ENCODE measurements at places on chromosomes 2 and 18.

GRCh38 chr2:185393091-185393490 is 345.5 kb upstream of the FSIP2 start:
- DNase-seq: no peak

DNA sequence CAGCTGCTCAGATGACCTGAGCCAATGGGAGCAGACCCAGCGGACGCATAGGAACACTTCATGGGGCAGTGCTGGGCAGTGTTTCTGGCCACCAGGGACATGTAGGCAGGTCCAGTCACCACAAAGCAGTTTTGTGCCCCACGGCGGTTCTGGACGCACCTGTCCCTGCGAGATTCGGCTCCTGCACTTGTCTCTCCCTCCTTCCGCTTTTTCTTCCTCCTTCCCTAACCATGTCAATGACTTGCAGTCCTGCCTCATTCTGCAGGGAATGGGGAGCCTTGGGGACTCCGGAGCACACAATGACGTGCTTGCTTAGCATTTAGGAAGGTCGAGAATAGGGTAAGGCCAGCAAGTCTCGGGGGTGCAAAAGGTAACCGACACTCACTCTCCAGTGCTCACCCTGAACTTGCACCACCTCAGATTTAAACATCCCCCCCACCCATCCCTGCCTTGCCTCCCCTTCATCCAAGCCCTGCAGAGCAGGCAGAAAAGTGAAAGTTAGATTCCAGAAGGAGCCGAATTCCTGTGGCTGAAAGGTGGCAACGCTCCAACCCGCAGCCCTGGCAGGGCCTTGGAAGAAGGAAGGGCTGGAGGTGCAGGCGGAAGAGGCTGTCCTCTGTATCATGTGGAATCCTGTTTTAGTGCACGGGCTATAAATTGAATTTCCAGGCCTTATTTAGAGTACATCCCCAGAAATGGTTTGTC is 40.5 kb upstream of the ATG16L1 start:
- DNase-seq: no peak

DNA sequence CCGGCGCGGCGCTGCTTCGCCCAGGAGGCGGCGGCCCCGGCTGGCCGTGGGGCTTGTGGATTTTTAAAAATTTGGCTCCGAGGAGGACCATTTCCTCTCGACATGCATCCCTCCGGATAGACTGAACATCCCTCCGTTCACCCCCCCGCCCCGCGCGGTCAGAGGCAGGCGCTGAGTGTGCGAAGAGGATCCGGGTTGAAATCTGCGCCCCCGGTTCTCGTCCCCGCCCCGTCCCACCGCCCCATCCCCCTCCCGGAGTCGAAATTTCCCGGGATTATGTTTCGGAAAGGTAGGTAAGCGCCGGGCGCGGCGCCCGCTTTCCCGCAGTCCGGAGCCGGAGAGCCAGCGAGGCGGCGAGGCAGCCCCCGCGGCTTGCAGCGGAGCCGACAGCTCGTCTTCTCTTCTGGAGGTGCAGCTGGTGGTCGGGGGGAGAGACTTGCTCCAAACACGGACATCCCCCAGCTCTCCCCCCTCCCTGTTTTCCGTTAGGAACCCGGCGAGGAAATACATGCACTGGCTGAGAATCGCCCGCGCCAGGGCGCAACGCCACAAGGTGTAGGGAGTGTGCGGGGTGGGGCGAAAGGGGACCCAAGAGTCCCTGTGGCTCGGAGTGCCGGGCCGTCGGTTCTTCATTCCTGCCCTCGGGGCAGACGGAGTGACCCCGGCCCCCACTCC is at the start of gene PRKCE:
TSS of gene PRKCE (plus strand) at position 261 of the 675 bp plus-strand sequence.
- no peak for DNase-seq

- DNase-seq: peak; percentile 44
Observed at GRCh38 chr18:60675801-60676200, 303.2 kb upstream of the MC4R start.

DNA sequence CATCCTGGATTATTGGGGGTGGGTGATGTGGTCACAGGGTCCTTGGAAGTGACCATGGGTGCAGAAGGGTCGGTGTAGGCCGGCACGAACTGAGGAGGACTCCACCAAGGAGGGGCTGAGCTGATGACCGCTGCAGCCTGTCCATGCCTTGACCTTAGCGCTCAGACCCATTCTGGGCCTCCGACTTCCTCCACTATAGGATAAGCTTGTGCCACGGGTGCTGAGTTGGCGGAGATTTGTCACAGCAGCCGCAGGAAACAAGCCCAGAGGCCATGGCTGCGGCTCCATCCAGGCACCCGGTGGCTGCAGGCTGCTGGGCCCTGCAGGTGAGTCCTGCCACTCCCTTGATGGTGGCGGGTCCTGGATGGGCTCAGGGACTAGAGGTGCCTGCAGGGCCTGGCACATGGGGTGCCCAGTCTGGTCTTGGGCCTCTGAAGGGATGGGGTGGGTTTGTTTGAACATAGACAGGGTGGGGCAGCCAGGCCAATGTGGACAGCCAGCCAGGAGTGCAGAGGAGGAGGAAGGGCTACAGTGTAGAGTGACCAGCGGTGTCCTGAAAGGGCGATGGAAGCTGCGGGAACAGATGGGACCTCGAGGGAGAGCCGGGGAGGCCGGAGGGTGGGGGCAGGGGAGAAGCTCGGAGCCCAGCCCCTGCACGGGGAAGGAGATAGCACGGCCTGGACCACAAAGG is 84.8 kb downstream of the SEPTIN10 start:
- no peak for DNase-seq

GRCh38 chr2:215850380-215850779 is 163.0 kb downstream of the MREG start:
- no peak for DNase-seq

DNA sequence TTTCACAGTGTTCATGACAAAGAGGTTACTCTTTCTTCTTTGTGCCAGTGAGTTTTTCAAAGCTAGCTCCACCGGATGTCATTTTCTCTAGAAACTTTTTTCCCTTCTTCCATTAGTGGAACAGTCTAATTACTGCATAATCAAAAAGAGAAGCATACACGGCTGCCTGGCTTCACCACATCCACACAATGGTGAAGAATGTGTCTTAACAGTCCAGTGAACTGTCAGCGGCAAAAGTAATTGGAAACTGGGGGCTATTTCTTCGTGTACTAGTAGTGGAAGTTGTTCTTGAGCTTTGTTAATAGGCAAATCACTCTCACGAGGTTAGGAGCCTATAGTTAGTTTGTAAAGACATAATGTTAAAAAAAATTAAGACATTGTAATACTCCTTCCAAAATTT is 32.9 kb upstream of the PIK3C3 start:
- DNase-seq: no peak

DNA sequence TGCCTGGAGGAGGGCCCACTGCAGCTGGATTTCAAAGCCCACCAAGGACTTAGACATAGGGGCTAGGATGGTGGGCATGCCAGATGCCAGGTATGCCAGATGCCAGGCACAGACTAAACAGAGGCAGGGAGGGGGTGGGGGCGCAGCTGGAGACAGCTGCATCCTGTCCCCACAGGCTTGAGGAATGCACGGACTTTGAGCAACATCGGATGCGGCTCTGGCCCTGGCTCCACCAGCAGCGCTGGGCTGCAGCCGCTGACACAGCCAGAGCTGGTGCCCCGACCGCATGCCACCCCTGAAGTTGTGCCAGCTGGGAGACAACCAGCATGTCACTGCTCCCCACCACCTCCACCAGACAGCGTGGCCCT is 39.5 kb downstream of the AQP12A start:
- no peak for DNase-seq

GRCh38 chr2:144156736-144157640 is 362.9 kb downstream of the ZEB2 start:
- no peak for DNase-seq

- no peak for DNase-seq
Observed at GRCh38 chr2:193251909-193252308, 1057.2 kb upstream of the TMEFF2 start.

DNA sequence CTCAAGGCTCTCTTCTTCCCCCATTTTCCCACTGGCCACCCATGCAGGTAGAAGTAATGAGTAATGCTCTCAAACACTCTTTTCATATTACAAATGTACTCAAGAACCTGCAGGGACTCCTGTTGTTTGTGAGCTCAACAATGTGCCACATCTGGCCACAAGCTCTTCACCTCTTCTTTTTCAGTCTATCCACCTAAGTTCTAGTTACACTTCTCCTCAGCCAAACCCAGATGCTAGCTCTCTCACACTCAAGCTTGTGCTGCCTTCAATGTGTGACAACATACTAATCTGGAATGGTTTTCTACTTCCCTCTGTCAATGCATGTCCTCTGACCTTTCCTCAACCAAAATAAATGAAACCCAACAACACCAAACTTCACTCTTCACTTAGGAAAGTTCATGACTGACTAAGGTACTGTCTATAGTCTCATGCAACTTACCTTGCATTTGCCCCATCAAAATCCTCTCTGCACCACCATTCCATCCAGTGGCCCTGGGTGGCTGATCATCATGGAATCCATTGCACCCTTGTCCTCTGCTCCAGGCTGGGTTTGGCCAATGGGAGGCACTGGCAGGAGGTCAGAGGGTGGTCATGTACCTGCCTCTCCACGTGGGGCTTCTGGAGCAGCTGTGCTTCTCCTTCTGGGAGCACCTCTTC is 5.3 kb upstream of the IL18R1 start:
- no peak for DNase-seq

DNA sequence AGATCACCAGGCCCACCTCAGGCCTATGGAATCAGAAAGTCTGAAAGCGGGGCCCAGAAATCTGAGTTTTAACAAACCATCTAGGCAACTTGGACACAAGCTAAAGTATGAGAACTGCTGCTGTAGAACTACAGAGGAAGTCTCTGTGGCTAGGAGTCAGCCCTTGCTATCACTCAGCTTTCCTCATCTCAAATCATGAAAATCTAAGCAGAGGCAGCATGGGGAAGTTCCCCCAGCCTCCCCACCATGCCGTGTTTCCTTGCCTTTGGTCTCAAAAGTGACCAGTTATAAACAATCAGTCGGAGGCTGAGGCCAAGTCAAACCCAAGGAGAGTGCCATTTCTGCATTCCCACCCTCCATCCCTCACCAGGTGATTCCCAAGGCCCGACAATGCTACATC is 404.7 kb downstream of the BCL11A start:
- DNase-seq: no peak

DNA sequence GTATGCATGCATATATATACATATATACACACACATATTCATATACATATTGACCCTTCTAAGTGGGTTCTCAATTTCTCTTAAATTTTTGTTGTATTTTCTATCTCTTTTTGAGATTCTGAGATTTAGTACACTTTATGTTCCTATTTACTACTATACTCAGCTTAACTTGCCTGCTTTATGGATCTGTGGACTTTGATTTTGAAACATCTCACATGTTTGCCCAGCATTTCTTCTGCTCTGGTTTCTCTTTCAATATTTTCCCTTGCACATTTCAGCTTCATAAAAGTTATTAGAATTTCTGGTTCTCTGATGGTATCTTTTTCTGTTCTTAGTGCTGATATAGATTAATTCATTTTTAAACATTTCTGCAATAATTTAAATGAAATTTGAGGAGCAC is 380.6 kb downstream of the SPAG16 start:
- DNase-seq: no peak

DNA sequence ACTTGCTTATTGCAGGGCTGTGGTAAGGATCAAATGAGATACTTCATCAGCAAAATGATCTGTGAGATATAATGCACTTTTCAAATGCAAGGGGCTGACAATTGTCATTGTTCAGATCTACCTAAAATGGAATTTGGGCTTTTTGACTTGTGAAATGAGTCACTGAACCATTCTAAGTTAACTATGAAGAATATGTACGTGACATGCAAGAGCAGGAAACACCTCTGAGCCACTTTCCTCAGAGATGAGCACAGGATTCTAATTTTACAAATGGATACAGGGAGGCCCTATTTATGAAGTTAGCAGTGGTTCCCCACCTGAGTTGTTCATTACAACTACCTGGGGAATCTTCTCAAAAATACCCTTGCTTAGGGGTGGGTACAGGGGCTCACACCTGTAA is 26.7 kb downstream of the CTLA4 start:
- no peak for DNase-seq

- no peak for DNase-seq
Observed at GRCh38 chr18:55699233-55699765, 111.3 kb upstream of the TCF4 start.
